ENCODE measurements at places on chromosomes 16 and 17.

DNA sequence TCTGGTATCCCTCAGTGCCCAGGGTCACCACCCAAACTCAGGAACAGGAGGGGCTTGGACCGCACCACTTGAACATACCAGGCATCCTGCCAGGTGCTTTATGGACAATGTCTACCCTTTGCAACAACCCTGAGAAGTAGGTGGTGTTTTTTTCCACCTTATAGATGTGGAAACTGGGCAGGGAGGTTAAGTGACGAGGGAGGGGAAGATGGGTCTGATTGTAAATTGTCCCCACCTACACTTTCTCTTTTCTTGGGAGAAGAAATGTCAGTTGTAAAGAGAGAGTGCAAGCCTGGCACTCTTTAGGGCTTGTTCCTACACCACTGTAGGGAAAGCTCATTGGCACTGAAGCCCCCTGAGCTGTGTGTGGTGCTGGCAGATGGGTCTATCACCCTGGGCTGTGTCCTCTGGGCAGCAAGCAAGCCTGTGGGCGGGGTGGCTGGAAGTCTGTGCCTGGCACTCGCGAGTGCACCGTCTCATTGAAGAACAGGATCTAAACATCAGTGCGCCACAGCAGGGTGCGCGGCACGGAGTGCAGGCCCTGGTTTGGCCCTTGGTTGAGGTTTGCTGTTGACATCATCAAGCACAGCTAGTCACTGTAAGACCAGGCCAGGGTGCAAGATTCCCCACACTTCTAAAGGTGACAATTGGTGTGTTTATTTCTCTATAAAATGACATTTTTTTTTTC lies 15.1 kb downstream of the NOD2 start:
- no peak for DNase-seq

DNA sequence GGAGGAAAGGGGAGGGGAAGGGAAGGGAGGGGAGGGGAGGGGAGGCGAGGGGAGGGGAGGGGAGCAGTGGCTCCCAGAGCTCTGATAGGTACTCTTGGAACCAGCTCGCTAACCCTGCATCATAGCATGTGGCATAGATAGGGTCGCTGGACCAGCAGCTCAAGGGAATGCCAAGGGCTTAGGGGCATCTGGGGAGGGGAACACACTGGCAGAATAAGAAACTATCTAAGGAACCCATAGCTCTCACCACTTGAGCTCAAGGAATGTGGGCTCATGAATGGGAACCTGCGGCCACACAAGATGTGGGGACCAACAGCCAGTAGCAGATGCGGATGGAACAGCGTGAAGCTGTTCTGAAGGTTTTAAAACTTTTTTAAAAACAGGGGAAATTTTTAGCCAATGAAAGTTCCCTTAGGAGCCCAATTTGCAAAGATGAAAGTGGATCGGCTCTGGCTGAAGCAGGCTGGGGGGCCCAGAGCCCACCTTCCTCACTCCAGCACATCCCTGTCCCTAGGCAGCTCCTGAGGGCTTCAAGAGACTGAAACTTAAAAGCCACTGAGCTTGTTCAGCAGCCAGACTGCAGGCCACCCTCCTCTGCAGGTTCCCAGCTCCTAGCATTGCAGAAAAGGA lies 46.9 kb downstream of the PIMREG start:
- DNase-seq: no peak

GRCh38 chr16:9378876-9379275 lies 287.4 kb downstream of the HAPSTR1 start:
- DNase-seq: no peak

- DNase-seq: no peak
Observed at GRCh38 chr16:79874391-79874790, 273.9 kb upstream of the MAF start.

- DNase-seq: no peak
Observed at GRCh38 chr16:2711370-2712062, 8.5 kb downstream of the PRSS27 start.

DNA sequence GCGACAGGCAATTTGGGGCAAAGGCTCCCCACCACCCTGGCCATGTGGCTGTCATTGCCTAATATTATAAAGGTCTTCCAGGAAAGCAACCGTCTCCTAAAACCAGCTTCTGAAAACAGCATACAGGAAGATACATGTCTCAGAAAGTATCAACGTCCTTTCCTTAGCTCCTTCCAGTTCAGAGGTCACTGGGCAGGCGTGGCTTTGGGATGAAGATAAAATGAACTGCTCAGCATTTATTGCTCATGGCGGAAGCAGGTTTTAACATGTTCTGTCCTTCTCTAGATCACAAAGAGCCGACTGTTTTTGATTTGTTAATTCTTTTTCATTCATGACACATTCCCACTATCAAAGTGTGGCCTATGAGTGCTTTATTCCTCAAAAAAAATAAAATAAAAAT lies 8.0 kb downstream of the CFAP20 start:
- DNase-seq: no peak

DNA sequence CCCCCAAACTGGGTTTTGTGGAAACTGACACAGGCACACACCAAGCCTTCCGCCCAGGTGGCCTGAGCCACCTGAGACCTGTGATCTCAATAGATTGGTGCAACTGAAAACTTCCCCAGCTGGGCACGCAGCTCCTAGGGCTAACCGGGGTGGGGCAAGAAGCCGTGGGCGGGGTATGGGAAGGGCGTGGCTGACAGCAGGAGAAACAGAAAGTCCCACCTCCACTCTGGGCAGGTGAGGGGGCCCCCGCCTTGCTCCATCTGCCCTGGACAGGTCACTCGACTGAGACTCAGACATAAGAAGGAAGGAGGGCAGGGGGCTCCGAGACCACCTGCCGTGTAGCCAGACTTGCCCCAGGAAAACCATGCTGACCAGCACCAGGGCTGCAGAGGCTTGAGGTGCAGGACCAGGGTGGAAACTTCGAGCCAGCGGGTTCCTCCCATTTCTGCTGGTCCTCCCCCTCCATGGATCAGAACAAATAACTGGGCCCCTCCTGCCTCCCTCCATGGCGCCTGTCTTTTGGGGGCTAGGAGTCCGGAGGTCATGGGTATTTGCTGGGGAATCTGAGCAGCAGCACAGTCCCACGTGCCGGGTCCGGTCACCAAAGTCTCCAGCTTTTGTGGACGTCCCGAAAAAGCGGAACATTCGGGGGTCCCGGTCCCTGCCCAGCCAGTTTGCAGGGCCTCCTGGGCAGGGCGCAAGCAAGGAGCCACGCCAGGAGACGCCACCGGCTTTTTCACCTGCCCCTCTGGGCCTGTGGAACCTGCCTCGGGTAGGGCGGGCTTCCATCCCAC lies 1.3 kb downstream of the TIMP2 start:
- peak; percentile 24 for DNase-seq

- no peak for DNase-seq
Observed at GRCh38 chr16:2774161-2774891, 2.8 kb downstream of the ELOB start.

GRCh38 chr17:7184091-7184488 lies 4.9 kb upstream of the ASGR1 start:
- DNase-seq: no peak

- DNase-seq: no peak
Observed at GRCh38 chr17:38454532-38454931, 26.3 kb downstream of the ARHGAP23 start.

- DNase-seq: peak; percentile 49
Observed at GRCh38 chr17:2215616-2216364, 87.8 kb downstream of the SMG6 start.

- DNase-seq: no peak
Observed at GRCh38 chr16:24272379-24272778, 16.2 kb downstream of the CACNG3 start.

- no peak for DNase-seq
Observed at GRCh38 chr16:6674071-6674470, 658.6 kb upstream of the RBFOX1 start.

DNA sequence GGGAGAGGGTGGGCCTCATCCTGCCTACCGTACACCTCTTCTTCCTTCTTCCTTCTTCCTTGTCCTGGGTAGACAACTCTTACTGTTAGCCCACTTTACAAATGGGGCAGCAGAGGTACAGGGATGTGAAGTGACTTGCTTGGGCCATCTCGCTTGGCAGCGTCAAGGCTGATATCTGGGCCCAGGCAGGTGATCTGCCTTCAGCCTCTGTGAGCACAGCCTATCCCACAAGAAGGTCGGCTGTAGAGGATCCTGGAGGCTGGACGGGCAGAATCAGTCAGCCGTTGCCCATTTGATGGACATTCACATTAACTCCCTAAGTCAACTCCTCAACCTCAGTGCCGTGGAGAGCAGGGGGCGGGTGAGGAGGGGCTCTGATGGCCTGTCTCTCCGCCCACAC lies 317.3 kb downstream of the CPPED1 start:
- DNase-seq: no peak

DNA sequence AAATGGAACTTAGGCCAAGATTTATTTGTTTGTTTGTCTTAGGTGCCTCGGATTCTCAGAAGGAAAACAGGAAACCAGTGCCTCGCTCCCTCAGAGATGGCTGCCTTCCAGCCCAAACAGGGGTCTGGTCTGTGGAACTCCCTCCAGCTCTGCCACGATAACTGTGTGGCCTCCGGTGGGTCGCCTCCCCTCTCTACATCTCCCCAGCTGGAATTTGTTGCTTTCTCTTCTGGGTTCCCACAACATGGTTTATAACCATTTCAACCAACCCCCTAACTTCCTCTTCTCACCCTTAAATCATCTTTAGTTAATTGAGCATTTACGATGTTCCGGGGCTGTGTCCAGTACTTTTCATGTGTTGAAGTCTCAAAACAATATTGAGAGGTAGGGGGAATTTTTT lies 30.9 kb upstream of the PLLP start:
- no peak for DNase-seq

DNA sequence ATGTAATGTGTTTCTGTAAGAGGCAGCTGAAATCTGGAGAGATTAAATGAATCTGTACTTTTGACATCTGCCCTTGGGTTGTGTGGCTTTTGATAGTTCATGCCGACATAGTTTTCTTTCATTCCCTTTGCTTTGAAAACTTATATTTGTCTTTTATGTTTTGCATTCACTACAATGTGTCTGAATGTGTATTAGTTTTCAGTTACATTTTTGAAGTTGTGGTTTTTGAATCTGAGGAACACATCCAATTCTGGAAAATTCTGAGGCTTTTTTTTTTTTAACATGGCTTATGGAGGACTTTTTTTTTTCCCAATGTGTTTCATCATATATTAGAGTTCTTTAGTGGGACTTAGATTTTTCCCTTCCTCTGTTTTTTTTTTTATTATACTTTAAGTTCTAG lies 683.7 kb upstream of the SOX9 start:
- no peak for DNase-seq

GRCh38 chr17:76598004-76598439 lies 12.4 kb upstream of the ST6GALNAC2 start:
- no peak for DNase-seq

- DNase-seq: no peak
Observed at GRCh38 chr16:76947749-76948148, 243.2 kb upstream of the MON1B start.

DNA sequence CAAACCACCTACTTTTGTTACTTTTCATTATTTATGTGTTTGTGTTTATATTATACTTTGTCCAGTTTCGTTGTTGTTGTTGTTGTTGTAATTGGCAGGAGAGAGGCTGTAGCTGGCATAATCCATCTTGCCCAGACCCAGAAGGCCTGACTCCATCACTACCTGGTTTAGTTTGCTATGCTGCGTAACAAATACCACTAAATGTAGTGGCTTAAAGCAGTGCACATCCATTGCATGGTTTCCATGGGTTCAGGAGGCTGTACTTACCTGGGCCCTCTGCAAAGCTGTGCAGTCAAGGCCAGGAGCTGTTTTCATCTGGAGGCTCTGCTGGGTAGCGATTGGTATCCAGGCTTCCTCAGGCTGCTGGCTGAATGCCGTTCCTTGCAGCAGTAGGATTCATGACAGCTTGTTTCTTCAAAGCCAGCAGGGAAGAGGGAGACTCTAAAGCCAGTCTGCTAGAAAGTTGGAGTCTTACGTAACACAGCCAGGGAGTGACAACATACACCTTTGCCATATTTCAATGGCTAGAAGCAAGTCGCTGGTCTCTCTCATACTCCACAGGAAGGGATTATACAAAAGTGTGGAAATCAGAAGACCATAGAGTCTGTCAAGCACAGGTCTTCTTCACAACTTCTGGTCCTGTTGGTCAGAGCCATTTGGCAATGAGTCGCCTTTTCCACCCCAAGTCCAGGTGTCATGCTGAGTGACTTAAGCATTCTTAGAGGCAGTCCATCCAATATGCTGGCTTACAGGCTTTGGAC lies 41.1 kb downstream of the TNRC6C start:
- no peak for DNase-seq

GRCh38 chr16:89723279-89724250 lies 2.2 kb downstream of the ZNF276 start:
- peak; percentile 70 for DNase-seq
